Epithelial cell of esophagus (primary cell): ENCODE measurements at places on chromosomes 2 and 18.

GRCh38 chr18:8766559-8767293 is 61.4 kb downstream of the MTCL1 start:
- no peak for DNase-seq

- DNase-seq, result peak; percentile 89
Observed at GRCh38 chr2:23900541-23901322, 26.2 kb downstream of the ATAD2B start.

- DNase-seq, result no peak
Observed at GRCh38 chr2:33617401-33617800, 18.3 kb upstream of the FAM98A start.

DNA sequence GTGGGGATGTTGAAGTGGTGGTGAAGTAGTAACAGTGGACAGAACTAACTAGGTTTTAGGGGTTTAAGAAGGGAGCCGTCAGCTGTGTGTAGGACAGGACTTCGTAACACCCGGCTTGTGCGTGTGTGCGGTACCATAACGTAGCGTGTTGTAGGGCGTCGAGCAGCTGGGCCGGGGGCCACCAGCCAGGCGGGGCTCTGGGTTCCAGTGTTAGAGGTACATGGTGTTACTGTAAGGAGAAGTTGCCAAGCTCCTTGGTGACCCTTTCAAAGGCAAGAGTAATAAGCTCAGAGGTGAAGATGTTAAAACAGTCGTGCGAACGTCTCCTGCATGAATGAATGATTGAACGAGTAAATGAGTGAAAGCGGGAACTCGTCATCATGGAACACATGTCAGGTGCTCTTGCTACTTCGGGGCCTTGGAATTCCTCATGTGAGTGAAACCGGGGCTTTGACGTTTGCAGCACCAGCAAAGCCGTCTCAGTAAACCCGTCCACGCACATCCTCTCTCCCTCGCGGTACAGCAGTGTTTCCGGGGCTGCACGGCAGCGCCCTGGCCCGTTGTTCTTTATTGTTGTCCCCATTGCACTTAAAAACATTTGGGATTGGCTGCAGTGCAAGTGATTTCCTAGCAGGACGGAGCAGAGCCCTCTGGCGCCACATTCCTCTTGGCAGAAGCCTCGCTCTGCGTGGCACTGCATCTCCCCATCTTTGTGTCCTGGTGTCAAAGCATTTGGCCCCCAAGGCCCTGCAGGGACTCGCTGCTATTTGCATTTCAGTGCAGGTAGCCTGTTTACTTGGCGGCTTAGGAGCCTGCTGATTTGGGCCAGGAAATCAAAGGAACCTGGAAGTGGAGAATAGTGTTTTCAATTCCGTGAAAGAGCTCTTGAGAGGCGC is 115.0 kb downstream of the GBX2 start:
- no peak for DNase-seq

- DNase-seq, result no peak
Observed at GRCh38 chr2:62972601-62973000, 78.0 kb upstream of the OTX1 start.

- DNase-seq, result no peak
Observed at GRCh38 chr2:60371681-60372080, 181.8 kb downstream of the BCL11A start.

GRCh38 chr2:31070339-31071125 is 67.7 kb downstream of the GALNT14 start:
- peak; percentile 57 for DNase-seq

DNA sequence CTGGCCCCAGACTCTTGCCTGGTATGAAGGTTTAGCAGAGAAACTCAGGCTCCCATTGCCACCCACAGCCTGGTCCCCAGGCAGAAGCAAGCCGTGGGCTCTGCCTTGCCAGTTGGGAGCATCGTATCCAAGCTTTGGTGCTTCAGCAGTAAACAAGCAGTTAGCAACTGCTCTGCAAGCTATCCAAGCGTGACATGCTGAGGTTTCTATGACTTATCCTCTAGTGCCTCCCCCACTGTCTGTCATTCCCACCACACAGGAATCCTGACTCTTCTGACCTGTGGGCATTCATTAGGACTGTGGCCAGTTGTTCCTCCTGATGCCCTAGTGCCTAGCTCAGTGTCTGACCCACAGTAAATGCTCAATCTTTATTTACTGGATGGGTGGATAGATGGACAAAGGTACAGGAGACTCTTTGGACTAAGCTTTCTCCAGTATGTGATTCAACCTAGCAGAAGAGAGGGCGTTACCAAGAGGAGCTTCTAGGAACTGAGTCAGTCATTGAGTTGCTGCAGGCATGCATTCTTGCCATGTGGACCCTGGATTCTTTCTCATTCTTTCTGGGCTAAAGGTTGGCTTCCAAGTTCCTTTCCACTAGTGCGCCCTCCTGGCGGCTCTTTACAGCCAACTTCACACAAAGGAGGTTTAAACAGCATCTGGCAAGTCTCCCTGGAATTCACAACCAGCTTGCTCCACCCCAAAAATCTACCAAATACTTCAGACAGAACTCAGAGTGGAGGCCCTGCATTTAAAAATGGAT is 40.6 kb upstream of the MRPL19 start:
- peak; percentile 95 for DNase-seq

DNA sequence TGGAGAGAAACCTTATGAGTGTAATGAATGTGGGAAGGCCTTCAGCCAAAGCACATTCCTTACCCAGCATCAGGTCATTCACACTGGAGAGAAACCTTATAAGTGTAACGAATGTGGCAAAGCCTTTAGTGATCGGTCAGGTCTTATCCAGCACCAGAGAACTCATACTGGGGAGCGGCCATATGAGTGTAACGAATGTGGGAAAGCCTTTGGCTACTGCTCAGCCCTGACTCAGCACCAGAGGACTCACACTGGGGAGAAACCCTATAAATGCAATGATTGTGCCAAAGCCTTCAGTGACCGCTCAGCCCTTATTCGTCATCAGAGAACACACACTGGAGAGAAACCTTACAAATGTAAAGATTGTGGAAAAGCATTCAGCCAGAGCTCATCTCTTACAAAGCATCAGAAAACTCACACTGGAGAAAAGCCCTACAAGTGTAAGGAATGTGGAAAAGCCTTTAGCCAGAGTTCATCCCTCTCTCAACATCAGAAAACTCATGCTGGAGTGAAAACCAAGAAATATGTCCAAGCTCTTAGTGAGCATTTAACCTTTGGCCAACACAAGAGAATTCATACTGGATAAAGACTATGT is 7.8 kb downstream of the ZNF892 start:
- no peak for DNase-seq

GRCh38 chr2:74944987-74945787 is 13.3 kb upstream of the POLE4 start:
- no peak for DNase-seq

DNA sequence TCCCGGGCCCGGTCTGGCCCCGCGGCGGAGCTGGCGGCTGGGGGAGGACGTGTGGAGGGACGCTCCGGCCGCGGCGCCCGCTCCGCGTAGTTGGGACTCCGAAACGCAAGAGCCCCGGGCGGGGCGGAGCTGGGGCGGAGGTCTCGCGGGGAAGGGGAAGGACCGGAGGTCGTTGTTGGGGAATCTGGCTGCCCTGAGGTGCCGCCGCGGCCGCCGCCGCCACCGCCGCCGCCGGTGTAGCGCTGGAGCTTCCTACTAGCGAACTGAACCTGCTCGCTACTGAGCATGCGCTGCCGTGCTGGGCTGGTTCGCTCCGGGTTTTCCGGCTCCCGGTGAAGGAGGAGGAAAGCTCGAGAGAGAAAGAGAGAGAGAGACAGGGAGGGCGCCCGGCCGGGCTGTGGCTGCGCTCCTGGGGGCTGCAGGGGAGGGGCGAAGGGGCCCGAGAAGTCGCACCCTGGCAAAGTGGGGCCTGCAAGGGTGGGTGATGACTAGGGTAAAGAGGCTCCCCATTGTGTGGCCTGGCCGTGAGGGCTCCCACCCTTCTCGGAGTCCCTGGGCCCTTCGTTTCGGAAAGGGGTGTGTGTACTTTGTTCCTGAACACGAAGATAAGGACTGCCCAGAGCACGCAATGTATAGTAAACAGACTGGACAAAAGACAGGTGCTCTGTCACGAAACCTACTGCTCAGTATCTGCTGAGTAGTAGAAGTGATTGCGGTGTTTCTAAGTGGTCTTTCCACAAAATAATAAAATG is at the start of gene SOS1:
SOS1 (minus strand) TSS at position 281 of the 752 bp plus-strand sequence. CDS start 629 bp downstream, outside the sequence.
- peak; percentile 95 for DNase-seq

DNA sequence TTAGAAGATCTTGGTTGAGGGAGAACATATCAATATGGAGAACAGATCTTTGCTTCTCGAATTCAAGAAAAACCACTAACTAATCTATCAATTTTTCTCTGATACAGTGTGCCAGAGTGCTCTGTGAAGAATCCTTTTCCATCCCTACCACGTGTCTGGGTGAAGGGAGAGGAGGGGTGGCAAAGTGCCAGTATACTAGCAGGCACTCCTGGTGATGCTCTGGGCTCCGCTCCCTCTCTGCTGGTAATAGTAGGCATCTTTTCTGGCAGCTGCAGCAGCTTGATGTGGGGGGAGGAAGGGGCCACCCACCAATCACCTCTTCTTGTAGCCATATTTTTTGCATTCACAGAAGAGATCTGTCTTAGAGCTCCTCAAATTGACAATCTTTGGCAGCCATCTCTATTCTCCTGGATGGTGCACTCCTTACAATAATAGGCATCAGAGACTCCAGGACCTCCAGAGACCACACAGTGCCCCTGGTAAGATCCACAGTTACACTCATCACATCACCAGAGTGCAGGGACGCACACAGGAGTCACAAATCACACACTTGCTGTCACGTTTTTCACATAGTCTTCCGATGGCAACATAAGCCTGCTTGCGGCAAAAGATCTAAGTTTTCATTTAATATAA is 15.7 kb downstream of the STK39 start:
- DNase-seq, result no peak

- DNase-seq, result peak; percentile 67
Observed at GRCh38 chr2:97900806-97901205, 94.9 kb downstream of the TMEM131 start.

- no peak for DNase-seq
Observed at GRCh38 chr2:239132156-239132709, 268.6 kb downstream of the HDAC4 start.

- no peak for DNase-seq
Observed at GRCh38 chr2:201949927-201950246, 83.8 kb upstream of the FZD7 start.

GRCh38 chr2:12928197-12928774 is 211.6 kb downstream of the TRIB2 start:
- peak; percentile 83 for DNase-seq

DNA sequence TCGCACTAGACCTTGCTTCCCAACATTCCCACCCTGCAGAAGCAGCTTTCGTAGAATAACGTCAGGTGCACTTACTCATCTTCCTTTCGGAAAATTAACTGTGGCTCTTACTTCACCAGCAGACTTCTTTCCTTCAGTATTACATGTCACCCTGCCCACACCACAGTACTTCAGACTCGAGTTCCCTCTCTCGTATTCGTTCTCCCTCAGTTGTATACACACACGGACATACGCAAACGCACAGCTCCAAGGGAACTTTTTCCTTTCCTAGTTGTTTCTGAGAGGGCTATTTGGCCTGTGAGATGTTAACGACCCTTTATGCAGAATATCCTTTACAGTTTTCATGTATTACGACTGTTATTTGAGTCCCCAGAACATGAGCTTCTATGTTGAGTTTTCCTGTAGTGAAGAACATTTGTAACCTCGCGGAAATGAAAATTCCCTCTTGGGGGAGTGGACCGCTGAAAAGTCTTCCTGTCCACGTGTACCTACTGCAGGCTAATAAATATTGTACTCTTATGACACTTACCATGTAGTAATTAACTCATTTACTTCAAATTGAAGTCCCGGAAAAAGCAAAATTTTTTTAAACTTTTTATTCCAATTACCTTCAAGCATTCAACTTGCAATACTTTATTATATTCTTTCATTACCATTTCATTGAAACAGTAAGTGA is 908 bp downstream of the ERLEC1 start:
- peak; percentile 40 for DNase-seq

DNA sequence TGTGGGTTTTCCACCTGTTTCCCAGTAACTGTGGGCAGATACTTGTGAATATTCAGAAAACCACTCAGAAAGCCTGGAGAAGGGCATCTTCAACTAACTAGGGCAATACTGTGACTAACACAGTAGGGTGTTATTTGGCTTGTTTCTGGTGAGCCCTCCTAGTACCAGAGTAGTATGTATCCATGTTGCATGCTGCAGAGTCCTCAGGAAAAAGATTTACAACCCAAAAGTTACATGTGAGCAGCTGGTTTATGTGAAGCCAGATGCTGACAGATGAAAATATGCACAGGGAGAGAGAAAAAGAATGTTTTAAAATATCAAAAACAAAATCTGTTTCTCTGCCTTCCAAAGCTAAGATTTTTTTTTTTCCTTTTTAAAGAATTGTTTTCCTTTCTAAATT is 333.2 kb upstream of the UBE2E3 start:
- no peak for DNase-seq

GRCh38 chr2:96876269-96877041 is 6.6 kb upstream of the SEMA4C start:
- DNase-seq, result no peak

GRCh38 chr18:30487962-30488361 is 554.6 kb downstream of the DSC3 start:
- peak; percentile 55 for DNase-seq

DNA sequence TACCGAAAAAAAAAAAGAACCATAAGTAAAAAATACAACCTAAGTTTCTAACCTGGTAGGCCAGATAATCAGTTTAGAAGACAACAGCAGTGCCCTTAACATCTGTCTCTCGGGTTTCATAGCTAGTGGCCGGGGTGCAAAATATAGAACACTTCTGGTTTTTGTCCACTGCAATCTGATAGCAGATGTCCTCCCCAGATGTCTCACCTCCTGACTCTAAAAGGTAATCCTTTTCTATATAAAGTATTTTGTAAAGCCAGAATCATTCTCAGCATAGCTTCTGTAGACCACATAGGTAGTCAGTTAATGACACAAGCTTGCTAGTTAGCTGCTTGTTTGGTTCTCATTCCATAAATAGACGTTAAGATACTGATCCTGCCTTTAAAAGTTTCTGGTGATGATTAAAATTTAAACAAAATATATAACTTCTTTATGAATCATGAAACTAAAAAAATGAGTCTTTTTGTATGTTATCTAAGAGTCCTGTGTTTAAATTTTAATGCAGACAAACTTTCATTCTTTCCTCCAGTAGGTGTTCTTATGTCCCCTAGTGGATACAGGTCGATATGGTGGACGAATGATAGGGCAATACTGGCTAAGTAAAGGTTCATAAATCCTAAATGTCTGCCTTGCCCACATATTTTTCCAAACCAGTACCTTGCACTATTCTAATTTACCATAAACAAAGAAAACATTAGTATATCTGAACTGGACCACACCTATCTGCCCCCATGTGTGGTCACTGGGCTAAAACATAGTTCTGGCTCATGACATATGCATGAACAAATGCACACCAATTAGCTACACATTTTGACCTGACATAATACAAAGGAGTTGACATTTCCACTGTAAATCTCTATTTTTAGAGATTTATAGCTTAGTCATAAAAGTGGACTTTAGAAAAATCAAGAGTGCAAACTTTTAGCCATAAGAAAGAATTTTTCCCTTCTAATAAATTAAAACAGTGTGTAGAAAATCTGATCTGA is 171.0 kb downstream of the SRBD1 start:
- DNase-seq, result no peak

GRCh38 chr2:232609607-232610006 is 23.8 kb upstream of the EFHD1 start:
- DNase-seq, result no peak
